ENCODE measurements at places on chromosomes 6 and 20.

DNA sequence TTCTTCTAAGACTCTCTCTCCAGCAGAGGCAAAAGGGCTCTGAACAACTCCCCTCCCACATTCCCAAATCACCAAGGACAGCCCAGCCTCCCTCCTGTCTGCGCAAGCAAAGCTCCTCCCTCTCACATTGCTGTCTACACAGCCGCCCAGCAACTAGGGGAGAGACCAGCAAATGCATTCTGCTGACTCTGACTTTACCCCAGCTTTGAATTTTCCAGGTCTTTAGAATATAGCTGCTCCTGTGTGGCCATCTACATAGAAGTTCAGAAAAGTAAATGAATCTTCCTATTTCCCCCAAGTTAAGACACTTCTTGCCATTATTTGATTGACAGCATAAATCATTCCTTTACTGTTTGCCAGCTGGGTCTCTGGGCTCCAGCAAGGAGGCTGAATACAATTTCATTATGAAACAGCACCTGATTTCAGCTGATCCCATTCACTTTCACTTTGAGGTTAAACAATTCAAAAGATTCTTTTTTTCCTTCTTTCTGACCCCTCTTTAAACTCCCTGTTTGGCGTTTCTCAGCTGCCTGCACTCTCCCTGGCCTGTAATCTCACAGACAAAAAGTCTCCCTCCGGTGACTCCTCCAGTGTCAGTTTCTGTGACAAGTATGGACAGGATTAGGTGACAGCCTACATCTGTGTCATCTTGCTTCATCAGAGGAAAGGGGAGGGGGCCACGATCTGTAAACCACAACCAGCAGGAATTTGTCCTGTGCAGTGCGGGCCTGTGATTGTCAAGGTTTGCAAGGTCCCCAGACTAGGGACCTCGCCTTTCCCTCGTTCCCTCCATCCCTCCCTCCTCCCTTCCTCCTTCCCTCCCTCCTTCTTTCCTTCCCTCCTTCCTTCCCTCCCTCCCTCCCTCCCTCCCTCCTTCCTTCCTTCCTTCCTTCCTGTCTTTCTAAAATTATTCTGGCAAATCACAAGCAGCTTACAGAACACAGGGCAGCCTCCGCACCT lies 205.6 kb upstream of the RIN2 start:
- DNase-seq: no peak

DNA sequence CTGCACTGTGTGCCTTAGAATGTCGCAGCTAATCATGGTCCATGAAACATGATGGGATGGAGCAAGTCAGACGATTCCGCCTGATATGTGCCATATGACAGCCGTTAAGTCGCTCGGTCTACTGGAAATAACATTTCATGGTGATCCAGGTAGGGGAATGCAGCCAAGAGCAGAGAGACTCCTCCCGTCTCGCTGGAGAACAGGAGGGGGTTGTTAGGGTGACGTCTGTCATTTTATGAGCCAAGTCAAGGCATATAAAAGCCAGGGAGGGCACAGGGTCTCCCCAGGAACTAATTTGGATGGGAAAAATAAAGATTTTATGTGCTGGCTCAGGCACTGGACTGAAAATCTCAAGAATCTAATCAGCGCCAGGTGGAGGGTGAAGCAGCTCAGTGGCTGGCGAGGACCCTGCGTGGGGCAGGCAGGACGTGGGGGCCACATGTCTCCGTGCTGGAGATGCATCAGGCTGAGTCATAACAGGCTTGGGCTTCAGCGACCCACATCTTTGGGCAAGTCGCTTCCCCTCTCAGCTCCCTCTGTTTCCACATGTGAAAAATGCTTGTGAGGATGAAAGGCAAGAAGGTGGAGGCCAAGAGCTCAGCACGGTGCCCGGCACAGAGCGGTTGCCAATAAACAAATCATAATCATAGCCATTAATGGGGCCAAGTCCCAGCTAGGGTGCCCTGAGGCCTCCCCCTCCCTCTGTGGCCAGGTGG lies 234.6 kb downstream of the ANKRD60 start:
- DNase-seq: no peak

- DNase-seq: no peak
Measured at GRCh38 chr20:37401282-37401929, 55.5 kb downstream of the SRC start.

GRCh38 chr20:49979030-49979832 lies 3.5 kb upstream of the SNAI1 start:
- DNase-seq: no peak

- DNase-seq: no peak
Measured at GRCh38 chr6:13140980-13141379, 187.4 kb downstream of the TBC1D7 start.

DNA sequence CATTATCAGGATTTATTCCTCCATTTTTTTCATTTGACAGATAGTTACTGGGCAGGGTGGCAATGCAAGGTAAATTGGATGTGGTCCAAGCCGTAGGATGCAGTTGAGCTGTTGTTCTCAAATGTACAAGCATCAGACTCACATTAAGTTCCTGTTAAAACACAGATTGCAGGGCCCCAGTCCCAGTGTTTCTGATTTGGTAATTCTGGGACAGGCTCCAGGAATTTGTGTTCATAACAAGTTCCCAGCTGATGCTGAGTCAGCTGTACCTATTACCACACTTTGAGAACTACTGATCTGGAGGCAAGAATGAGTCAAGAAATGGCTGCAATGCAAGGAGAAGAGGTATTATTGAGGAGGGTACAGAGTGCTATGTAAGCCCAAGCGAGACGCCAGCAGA lies 11.7 kb downstream of the TMEM244 start:
- no peak for DNase-seq

DNA sequence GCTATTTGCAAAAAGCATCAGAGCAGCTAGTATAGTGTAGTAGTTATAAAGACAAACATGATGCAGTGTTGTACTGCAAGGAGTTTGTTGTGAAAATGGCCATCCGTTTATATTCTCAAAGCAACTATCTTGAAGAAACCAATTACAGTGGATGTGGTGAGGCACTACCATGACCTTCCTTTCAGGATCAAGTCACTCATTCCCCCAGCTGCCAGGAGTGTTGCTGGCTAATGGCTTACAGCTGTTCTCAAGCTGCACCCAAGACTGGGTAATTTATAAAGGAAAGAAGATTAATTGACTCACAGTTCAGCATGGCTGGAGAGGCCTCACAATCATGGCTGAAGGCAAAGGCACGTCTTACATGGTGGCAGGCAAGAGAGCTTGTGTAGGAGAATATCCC lies 29.0 kb downstream of the ADGRF4 start:
- no peak for DNase-seq

- no peak for DNase-seq
Measured at GRCh38 chr20:16124491-16124890, 448.8 kb downstream of the KIF16B start.

- no peak for DNase-seq
Measured at GRCh38 chr20:18567739-18568091, 483 bp downstream of the SMIM26 start.

DNA sequence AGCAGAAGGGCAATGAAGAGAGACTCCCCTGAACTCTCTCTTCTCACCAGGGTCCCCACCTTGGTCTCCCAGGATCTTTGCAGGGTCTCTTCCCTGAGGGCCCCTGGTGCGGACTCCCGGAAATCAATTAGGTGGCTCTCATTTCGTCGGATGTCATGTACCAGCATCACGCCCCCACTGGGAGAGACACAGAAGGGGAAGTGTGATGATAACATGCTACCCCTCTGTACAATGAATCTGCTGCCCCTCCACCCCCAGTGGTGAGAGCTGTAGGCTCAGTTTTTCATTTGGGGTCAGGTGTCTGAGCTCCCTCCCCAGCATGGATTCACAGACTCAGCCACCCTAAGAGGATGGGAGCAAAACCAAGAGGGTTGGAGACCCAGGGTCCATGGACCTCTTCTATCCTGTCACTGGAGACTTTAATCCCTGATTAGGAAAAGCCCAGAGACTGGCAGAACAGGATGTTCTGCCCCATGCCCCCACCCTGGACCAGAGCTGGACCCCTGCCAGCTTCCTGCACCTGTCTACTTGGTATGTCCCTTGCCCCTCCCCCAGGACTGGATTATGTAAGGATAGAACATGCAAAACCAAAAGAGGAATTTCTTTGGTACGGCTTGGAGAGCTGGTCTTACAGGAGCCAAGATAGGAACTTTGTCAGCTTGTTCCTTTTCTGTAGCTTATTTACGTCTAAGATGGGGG lies 11.1 kb downstream of the GGT7 start:
- DNase-seq: no peak

DNA sequence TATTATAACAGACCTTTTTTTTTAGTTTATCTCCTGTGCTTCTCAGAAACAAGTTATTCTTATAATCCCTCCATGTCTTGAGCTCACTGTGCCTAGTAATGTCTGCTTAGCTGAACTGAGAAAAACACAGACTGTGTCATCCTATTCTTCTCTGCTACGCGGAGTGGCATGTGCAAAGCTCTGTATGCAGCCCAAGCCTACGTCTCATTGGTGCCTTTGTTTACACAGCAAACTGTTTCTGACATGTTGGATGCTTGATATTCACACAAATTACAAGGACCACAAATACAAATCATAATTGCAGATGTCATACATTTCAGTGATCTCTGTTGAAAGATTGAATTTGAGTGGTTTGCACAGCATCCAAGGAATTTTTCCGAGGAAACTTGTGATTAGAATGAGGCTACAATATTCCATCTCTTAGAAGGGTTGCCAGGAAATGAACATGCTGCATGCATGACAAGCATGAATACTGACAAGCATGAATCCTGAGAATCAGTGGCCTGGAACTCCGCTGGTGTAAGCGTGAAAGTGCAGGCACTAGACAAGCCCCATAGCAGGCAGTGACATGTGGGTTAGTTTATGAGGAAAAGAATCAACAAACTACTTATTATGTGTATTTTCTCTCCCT lies 128.4 kb upstream of the SGK1 start:
- no peak for DNase-seq

DNA sequence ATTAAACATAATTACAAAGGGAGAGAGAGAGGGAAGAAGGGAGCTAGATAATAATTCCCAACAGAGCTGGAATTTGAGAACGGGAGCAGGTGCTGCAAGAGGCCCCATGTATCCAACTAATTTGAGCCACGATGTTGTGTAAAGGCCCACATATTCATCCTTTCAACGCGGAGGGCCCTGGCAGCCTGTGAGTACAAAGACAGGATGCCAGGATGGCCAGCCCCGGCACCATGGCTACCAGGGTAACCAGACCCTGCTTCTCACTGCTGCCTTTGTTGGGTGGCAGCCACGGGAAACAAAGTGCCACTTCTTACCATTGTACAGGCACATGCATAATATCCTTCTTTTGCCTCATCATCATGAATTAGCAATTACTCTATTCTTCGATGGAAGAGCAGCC lies 492.0 kb upstream of the NRSN1 start:
- peak; percentile 29 for DNase-seq

DNA sequence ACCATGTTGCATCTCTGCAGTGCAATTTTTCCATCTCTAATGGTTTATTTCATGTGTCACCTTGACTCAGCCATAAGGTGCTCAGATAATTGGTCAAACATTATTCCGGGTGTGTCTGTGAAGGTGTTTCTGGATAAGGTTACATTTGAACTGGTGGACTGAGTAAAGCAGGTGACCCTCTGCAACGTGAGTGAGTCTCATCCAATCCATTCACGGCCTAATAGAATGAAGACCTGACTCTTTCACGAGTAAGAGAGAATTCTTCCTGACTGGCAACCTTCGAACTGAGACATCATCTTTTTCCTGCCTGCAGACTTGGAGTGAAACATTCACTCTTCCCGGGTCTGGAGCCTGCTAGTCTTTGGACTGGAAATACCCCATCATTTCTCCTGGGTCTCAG lies 77.1 kb upstream of the SLC22A23 start:
- DNase-seq: no peak

DNA sequence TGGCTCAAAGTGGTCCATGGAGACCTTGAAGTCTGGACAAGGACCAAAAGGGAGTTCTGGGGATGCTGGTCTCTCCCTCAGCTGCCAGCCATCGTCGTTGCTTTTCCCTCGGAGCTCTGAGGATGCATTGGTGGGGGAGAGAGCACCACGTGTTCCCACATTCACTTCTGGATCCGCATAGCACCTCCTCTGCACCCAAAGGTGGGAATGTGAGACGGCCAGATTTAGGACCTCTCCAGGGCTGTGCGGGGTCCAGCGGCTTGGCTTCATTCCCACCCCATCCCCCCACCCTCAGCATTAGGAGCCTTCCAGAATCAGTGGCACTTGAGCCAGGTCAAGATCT lies 1.1 kb downstream of the EPB41L1 start:
- DNase-seq: no peak

GRCh38 chr6:57421503-57421902 lies 104.1 kb downstream of the PRIM2 start:
- no peak for DNase-seq

GRCh38 chr6:53306819-53307347 lies 41.9 kb downstream of the ELOVL5 start:
- no peak for DNase-seq

DNA sequence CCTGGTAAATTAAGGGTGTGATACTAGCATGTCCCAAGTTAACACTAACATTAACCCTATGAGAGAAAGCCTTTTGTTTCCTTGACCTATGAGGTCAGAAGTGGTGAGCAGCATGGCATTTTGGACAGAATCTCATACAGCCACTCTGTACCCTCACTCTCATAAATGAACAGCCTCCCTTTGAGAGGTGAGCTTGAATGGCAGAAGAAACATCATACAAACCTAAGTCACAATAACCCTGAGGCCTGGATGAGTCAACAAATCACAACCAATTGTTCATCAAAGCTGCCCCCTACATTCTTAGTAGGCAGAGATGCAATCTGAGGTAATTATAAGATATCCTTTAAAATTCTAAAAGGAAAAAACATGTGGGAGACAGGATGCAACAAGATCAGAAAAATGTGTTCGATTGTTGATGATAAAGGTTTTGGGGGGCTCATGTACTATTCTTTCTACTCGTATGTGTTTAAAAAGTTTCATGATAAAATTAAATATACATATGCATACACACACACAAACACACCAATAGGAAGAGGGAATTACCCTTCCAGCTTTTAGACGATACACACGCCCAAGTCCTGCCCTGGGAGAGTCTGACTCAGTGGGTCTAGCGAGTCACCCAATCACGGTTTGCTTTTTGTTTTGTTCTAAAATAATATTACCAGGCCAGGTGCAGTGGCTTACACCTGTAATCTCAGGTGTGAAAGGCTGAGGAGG lies 117.3 kb downstream of the ARHGAP18 start:
- DNase-seq: no peak

- DNase-seq: no peak
Measured at GRCh38 chr6:137150072-137150471, 23.4 kb downstream of the IL22RA2 start.

- peak; percentile 55 for DNase-seq
Measured at GRCh38 chr20:11891077-11891775, 26.5 kb upstream of the BTBD3 start.
